NCI-H1930 (cell line): ENCODE measurements at places on chromosomes 1 and 21.

DNA sequence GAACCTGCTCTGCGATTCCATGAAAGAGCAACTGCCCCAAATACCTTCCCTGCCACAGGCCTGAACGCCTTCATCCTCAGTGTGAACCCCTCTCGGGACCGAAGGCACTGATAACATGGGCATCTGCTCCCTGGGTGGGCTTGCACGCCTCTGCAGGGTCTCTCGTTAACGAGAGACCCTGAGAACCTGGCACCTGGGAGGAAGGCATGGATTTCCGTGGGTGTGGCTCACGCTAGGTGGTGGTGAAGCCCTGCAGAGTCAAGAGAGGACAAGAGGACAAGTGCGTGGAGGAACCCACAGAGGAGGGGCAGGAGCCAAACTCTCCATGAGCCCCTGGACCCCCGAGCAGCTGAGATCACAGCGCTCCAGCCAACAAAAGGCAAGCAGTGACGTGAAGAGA, 26.8 kb upstream of the COL6A2 start:
- DNase-seq: no peak

GRCh38 chr1:154459080-154459479, 42.9 kb upstream of the TDRD10 start:
- no peak for DNase-seq

DNA sequence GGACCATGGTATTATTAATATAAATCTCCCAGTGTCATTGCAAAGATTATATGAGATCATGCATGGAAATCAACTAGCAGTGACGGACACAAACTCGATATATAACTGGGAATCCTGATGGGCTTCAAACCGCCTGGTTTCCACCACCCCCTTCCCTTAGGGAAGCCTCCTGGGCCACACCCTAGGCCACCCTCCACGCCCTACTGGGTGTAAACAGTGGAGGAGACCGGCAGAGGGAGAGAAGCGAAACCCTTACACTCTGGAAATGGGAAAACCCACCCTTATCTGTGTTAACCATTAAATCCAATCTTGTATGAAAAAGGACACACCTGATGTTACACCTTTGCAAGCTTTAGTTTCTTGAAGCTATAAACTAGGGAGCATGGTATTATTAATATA, 595 bp upstream of the ZNHIT6 start:
- no peak for DNase-seq

GRCh38 chr1:193325042-193325441, 138.6 kb upstream of the B3GALT2 start:
- DNase-seq: no peak

- no peak for DNase-seq
Observed at GRCh38 chr1:224784265-224785039, 145.0 kb upstream of the DNAH14 start.

GRCh38 chr1:52426371-52426770, 22.0 kb downstream of the PRPF38A start:
- no peak for DNase-seq

- no peak for DNase-seq
Observed at GRCh38 chr1:42419126-42419821, 36.5 kb downstream of the ZMYND12 start.

DNA sequence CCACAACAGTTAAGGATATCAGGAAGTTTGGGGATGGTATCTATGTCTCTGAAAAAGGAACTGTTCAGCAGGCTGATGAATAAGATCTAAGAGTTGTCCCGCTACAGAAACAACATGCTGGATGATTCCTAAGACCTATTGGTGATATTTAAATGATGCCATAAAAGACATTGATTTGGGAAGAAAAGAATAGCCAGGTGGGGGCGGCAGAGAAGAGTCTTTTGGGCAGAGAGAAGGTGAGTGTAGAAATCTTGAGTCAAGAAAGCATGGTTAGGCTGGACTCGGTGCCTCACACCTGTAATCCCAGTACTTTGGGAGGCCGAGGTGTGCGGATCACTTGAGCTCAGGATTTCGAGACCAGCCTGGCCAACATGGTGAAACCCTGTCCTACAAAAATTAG, 11.8 kb upstream of the TMEM201 start:
- DNase-seq: no peak

GRCh38 chr1:40059338-40059959, 18.9 kb downstream of the CAP1 start:
- DNase-seq: no peak

GRCh38 chr1:37513795-37514349, 694 bp downstream of the MEAF6 start:
- DNase-seq: no peak

DNA sequence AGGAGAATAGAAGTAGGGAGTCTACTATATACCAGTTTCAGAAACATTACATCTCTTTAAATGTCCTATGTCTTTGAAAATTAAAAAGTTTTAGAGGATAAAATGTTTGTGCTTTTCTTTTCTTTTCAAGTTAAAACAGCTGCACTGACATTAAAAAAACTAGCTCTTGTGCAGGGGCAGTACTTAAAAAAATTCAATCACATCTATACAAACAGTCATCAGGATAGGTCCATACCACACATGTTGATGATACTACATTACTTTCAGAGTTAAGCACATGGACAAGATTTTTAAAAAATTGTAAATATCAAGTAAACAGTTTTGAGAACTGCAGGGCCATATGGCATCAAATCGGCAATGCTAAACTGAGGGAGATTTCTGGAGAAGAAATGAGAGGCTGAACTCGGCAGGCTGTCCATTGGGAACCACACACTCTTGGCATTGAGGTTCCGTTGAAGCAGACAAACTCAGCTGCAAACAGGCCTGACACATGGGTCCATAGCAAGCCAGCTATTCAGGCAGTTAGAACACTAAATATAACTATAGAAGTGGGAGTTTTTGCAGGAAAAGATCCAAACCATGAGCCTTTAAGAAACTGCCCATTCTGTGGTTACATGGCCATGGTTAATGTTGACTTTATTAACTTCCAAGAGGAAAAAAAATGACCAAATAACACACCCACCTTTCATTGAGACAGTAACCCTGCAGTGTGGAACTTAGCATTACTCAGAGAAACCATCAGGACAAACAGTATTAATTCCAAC, 84.5 kb upstream of the BCL10 start:
- no peak for DNase-seq

GRCh38 chr21:45386728-45387371, 18.1 kb upstream of the COL18A1 start:
- DNase-seq: no peak

- no peak for DNase-seq
Observed at GRCh38 chr1:230863449-230863848, 4.9 kb downstream of the C1orf198 start.

DNA sequence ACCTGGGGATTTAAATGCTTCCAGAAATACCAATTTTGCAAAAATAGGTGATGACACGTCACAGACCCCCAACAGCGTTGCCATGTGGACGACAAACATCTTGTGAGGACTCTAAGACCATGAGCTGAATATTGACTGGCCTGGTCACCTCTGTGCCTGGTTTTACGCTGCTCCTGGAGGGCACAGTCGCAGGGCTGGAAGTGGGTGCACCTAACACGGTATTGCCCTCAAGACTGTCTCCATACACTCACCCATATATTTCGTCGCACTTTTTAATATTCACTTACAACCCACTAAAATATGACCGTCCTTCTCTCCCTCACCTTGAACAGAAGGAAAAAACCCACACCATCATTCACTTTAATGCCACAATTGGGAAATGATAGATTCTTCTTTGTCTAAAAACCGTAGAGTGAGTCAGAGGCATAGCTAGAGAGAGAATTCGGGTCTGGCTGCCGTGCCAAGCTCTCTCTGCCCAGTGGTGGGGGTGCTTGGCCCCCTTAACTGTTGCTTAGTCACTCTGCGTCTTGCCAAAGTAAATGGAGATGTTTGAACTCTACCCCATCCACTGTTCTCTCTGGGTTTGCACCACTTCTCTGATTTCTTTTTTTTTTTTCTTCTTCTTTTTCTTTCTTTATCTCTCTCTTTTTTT, 40.8 kb upstream of the UTS2 start:
- DNase-seq: no peak

GRCh38 chr1:226993814-226994585, 53.9 kb downstream of the COQ8A start:
- DNase-seq: no peak

- DNase-seq: no peak
Observed at GRCh38 chr1:44642925-44643324, 31.4 kb downstream of the TMEM53 start.

GRCh38 chr1:31299365-31299764, 2.5 kb downstream of the ZCCHC17 start:
- DNase-seq: no peak
